ENCODE measurements at places on chromosomes 12 and 14. TPM values are rescaled to one million over a fixed set of nuclear protein-coding genes. Genes with fewer than 3 reads are reported as not detected.

The PRB2 gene
- not detected for polyA plus RNA-seq

The KRT80 gene
- polyA plus RNA-seq = not detected

The FCF1 gene
- polyA plus RNA-seq = 31.5 TPM

The SRGAP1 gene
- 4.8 TPM for polyA plus RNA-seq

The HELB gene
- polyA plus RNA-seq = 2.6 TPM

The ARHGEF40 gene
- polyA plus RNA-seq = 28.9 TPM

The KLRC4 gene
- 8.2 TPM for polyA plus RNA-seq

The SERPINA4 gene
- not detected for polyA plus RNA-seq

The C14orf132 gene
- polyA plus RNA-seq = 62.0 TPM

The ACSS3 gene
- 0.52 TPM for polyA plus RNA-seq

The PLBD1 gene
- not detected for polyA plus RNA-seq

The AHNAK2 gene
- 0.82 TPM for polyA plus RNA-seq

The KRT78 gene
- not detected for polyA plus RNA-seq

The FLRT2 gene
- 5.1 TPM for polyA plus RNA-seq

The PLBD2 gene
- 4.8 TPM for polyA plus RNA-seq

The PRIMA1 gene
- not detected for polyA plus RNA-seq
